ENCODE measurements at places on chromosomes 12 and 14.
A peak's percentile ranks its signal among the peaks of the same experiment; 100 is the strongest.

DNA sequence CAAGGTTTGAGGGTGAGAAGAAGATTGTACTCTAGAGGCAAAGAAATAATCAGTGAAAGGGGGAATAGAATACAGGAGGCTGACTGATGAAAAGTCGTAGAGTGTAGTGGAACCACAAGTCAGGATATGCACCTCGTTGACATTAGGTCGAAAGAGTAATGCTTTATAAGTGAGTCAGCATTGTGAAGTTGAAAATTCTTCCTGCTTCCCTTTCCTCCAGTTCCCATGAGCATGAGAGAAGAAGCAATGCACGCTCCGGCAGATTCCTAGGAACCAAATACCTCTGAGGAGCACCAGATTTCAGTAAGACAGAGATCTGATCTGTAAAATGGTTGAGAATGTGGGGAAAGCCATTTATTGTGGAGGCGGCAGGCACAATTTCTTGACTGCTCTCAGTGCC is 16.5 kb downstream of the CCER1 start:
- no peak for DNase-seq

DNA sequence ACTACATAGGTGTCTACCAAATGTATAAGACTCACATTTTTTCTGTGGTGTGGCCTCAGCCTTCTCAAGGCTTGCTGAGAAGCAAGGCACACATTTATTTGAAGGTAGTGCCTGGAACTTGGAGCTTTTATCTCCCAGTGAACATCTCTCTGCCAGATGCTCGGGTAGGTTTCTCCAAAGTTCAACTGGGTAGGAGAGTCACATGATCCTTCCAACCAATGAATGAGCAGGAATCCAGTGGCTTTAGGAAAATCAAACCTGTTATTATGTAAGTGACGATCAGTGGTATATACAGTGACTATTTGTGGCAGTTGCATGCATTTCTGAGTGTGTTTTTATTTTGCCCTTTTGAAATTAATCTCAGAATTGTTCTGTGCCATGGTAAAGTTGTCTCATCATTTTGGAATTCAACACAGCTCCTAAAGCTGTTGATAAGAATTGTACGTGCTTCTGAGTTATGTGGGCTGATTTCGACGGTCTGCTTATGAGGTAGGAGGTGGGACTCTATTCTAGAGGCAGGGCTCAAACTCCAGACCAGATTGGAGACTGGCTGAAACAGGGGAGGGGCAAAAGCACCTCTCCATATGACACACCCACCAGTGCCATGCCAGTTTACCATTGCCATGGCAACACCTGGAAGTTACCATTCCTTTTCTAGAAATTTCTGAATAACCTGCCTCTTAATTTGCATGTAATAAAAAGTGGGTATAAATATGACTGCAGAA is 57.6 kb downstream of the EID3 start:
- DNase-seq: no peak

GRCh38 chr12:57658890-57659289 is 25.9 kb upstream of the B4GALNT1 start:
- DNase-seq: no peak

- DNase-seq: peak; percentile 29
Observed at GRCh38 chr14:52949711-52950409, 990 bp downstream of the FERMT2 start.

GRCh38 chr12:15733136-15733535 is 56.1 kb downstream of the EPS8 start:
- no peak for DNase-seq

- no peak for DNase-seq
Observed at GRCh38 chr12:121259074-121259473, 37.4 kb downstream of the CAMKK2 start.

GRCh38 chr14:24246765-24247212 is 4.4 kb upstream of the TINF2 start:
- no peak for DNase-seq

DNA sequence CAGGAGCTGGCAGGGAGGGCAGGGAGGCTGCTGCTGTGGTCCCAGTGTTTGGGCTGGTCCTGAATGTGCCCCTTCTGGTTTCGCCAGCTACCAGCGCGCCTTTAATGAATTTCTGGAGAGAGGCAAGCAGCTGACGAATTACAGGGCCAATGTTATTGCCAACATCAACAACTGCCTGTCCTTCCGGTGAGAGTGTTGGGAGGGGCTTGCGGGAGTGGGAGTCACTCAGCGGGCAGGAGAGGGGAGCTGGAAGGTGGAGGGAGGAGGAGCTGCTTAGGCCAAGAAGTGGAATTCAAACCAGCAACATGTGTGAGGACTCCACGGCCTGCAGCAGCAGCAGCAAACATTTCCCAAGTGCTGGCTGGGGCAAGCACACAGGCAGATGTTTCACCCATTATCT is 7.7 kb downstream of the TNFAIP2 start:
- no peak for DNase-seq

DNA sequence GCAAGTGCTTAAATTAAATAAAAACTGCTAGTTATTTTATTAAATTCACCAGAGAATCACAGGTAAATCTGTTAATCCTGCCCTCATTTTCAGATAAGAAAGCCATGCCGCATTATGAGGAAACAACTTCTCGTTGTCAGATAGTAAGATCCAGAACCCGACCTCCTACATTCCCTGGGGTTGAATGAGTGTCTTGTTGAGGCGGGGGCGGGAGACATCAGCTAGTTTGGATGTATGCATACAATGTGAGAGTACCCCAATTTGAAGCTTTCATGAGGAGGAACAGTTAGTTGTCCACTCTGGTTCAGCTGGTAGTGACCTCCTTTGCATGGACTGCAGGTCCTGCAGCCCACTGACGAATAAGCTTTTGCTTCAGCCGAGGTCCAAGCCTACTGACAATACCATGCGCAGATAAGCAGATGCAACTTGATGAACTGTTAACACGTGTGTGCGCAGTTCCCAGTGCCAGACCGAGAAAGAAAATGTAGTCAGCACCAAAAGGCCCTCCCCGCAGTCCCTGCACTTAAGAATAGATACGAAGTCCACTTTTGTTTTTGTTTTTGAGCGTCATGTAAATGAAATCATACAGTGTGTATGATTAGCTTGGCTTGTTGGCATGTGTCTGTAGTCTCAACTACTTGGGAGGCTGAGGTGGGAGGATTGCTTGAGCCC is 34.9 kb downstream of the EVL start:
- no peak for DNase-seq

GRCh38 chr14:90487031-90487430 is 90.2 kb downstream of the CALM1 start:
- peak; percentile 92 for DNase-seq

DNA sequence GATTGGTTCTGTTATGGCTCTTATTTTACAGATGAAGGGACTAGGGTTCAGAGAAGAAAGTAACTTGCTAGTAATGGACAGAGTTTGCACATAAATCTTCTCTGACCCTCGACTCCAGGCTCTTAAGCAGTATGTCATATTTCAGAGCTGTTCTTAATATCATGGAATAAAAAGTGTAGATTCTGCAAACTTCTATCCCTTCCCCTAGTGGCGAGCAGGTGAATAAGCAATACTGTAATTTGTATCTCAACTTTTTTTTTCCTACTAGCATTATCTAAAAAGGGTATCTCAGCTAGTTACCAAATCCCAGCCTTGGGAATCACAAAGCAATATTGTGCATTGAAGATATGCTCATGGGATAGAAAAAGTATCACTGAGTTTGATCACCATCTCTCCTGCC is 83.2 kb downstream of the ANO4 start:
- no peak for DNase-seq

DNA sequence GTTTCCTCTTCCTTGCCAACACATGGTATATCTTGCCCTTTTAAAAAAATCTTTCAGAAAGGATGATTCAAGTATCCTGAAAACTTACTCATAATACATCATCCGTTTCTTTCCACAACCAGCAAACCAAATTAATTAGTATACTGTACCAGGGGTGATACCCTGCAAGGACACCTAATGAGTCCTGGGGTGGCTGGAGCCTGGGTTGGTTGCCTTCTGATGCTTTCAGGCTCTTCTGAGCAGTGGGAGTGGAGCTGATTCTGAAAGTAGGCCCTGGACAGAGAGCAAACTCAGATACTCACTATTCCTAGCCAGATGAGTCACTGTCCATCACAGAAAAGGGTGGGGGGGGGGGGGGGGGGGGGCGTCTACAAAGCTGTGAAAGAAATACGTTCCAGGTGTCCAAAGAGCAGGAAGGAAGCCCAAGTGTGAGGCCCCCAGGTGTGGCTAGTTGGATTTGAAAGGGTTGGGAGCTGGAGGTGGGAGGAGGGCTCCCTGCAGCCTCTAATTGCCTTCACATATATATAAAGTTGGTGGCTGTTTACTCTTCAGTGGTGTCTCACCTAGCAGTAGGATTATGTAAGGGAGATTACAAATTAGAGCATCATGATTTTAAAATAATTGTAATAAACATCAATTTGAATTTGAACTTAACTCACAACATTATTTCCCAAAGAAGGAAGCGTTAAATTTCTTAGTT is 36.5 kb downstream of the FBXO33 start:
- DNase-seq: no peak

- DNase-seq: no peak
Observed at GRCh38 chr12:108187831-108188230, 58.7 kb downstream of the WSCD2 start.

DNA sequence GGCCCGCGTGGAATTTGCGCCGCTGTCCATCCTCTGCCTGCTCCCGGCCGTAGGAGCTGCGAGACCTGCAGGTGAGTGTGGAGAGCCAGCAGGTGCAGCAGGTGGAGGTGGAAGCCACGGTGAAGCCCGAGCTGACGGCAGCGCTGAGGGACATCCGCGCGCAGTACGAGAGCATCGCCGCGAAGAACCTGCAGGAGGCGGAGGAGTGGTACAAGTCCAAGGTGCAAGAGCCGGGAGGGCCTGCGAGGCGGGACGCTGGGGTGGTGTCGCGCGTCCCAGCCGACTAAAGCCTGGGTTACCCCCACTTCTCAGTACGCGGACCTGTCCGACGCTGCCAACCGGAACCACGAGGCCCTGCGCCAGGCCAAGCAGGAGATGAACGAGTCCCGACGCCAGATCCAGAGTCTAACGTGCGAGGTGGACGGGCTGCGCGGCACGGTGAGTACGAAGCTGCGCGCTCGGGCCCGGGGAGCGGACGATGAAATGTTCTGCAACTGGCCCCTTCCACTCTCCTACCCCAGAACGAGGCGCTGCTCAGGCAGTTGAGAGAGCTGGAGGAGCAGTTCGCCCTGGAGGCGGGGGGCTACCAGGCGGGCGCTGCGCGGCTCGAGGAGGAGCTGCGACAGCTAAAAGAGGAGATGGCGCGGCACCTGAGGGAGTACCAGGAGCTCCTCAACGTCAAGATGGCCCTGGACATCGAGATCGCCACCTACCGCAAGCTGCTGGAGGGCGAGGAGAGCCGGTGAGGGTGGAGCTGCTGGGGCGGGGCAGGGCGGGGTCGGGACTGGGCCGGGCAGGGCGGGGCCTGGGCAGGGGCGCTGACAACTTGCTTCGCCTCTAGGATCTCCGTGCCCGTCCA is 2.1 kb downstream of the PRPH start:
- peak; percentile 34 for DNase-seq

- no peak for DNase-seq
Observed at GRCh38 chr14:58863661-58864345, 226.0 kb downstream of the DACT1 start.

DNA sequence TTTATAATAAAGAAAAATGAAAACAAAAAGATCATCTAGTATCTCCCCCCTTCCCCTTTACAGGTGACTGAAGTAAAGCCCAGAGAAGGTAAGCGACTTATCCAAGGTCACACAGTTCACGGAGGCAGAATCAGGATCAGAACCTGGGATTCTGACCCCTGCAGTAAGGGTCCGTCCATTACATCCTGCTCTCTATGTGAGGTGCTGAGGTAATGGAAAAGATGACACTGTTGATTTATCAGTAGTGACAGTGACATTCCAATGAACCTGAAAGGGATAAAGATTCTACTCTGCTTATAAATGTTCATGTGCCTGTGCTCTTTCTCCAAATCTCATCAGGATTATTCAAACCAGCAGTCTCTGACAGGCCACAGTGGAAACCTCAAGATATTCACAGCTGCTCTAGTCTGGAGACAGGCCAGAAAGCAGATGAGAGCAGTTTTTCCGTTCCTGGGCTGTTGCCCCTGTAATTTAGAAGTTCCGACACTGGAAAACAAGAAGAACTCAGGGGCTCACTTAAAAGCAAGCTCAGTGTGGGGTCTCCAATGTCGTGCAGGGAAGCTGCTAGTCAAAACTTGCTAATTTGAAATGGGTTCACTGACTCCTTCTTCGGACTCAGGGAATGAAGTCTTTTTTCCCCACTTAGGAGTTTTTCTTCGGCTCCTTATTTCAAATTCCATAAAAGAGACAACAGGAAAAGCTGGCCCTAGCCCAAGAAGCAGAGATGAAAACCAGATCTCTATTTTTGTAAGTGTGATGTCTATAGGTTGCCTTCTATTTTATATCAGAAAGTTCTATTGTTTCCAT is 131.8 kb upstream of the EEA1 start:
- peak; percentile 14 for DNase-seq

DNA sequence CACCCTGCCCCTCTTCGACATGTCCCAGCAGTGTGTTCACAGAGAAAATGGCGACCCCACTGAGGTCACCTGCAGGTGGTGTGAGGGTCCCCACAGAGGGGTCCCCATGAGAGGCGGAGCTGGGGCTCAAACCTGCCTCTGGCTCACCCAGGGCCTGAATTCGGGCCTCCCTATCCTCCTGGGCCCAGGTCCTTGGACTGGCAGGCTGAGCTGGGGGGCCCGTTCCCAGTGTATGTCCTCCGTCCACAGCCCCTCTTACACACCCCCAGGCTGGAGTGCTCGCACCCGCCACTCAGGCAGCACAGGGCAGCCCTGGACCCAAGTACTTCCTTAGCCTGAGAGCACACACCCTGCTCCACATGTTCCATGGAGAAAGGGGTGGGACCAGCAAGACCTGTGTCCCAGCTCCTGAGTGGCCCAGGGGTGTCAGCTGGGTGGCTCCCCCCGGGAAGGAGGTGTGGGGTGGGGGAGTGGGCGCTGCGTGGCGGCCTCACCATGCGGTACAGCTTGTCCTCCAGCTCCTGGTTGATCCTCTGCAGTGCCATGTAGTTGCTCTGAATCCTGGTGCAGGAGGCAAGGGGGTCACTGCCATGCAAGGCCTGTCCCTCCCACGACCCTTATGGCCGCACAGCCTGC is 42.6 kb downstream of the BEGAIN start:
- no peak for DNase-seq

All from DMS 273 treated with DMSO at 0.1 percent for 48 hours (cell line).